Stimulated activated CD8-positive, alpha-beta memory T cell treated with anti-CD3 and anti-CD28 coated beads, Interleukin-7, amount 100 ng/mL, for 4 hours (primary cell): ENCODE measurements at places on chromosomes 3 and 15.

GRCh38 chr3:161540594-161540993 lies 44.0 kb downstream of the OTOL1 start:
- DNase-seq = no peak

GRCh38 chr3:54746722-54747121 lies 181.1 kb downstream of the LRTM1 start:
- no peak for DNase-seq

GRCh38 chr15:62745621-62746225 lies 296.8 kb upstream of the TPM1 start:
- DNase-seq = no peak

DNA sequence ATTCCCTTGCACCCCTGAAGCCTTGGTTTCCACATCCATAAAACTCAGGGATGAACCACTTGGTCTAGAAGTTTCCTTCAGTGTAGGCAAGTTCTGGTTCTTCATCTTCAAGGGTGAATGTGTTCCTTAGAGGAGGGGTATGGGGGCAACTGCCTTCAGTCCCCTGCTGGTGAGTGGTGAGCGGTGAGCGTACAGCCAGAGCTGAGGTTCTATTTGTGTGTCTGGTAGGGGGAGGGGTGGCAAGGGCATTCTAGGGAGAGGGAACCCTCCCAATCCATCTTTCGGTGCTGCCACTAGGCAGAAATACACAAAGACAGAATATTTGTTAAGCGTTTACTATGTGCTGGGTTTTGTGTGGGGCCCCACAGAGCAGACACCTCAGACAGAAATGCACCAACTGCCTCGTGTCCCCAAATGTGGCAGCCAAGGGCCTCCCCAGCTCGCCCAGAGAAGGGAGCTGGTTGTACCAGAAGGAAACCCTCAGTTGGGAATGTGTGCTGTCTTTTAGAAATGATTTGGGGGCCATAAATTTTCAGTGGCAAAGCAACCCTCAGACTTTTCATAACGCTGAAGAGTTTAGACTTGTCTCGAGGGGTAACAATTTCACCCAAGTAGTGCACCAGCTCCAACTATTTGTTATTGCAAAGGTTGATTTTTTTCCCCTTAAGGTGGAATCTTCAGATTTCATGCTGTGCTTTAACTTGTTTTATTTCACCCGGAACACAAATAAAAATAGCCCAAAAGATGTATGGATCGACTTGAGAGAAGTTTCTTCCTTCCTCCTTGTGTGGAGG lies 137.6 kb downstream of the FBLN2 start:
- DNase-seq = no peak

DNA sequence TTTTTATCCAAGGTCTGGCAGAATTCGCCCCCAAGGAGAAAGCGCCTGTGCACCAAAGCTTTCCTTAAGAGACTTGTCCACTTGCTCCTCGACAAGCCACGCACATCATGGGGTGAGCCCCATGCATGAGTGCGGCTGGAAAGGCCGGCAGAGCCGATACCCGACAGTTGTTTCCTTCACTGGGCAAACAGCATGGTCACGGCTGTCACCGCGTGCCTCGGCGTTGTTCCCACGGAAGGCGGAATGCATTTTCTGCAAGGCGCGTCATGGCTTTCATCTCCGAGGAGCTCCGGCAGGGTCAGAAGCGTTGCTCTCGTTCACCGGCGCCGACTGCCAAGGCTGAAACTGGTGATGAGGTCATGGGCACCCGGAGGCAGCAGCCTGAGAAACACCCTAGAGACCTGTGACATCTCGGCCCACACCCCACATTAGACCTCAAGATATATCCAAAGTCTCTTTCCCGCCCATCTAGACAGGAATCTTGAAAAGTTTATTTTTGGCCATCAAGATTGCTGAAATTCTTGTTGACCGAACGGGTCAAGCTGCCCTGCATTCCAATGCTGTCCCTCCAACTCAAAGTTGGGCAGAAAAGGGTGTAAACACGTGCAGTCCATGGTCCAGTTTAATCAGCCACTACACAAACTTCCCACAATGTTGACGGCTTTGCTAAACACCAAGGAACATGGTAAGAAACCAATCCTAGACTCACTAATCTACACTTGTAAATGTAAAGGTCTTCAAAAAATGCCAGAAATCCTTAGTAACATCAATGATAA lies 604 bp upstream of the TJP1 start:
- DNase-seq = no peak

GRCh38 chr15:76147906-76148570 lies 88.3 kb downstream of the TMEM266 start:
- DNase-seq = peak; percentile 45

DNA sequence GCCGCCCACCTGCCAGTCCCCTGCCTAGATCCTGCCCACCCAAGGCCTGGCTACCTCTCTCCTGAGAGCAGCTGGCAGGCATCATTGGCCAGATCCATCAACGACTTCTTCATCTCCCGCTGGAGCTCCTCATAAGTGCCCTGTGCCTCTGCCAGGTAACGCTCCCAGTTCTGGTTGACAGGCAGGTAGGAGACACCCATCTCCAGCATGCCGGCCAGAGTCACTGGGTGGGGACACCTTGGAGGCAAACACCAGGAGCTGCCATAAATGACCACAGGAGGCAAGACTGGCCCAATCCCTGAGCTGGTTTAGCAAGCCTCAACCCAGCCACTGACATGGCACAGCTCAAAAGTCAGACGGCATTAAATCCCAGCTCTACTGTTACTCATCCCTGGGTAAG lies 7.5 kb downstream of the POLG start:
- no peak for DNase-seq

GRCh38 chr3:100536093-100536492 lies 43.7 kb downstream of the TMEM45A start:
- no peak for DNase-seq

DNA sequence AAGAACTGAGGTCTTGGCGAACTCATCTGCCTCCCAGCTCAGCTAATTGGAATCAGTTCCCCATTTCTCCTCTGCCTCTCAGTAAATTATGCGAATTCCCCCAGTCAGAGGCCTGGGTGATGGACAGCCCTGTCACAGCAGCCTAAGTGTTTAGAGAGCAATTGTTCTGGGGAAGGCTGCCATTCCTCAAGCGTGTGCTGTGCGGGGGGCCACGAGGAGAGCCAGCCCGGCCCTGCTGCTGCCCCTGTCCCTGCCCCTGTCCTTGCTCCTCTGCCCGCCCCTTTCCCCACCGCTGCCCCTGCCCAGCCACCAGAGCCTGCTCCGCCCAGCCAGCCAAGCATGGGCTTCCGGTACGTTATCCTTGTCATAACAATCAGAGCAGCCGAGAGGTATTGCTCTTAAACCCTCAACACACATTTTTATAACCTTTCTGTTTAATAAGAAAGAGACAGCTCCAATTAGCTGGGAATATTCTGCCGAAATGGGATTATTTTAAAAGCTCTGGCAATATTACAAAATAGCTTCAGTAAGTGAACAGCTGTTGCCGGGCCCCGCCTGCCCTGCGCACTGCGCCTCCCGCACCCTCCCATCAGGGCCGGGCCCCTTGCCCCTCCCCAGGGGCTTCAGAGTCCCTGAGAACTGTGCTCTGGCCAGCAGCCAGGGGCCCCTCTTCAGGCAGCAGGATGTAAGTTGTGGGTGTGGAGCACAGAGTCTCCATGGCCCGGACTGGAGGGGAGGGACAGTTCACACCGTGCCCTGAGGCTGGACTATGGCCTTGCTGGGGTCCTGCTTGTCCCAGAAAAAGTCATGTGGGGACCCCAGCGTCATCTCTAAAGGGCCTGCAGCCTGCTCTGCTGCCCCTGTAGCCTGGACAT lies 12.4 kb upstream of the CACNA2D2 start:
- DNase-seq = no peak

DNA sequence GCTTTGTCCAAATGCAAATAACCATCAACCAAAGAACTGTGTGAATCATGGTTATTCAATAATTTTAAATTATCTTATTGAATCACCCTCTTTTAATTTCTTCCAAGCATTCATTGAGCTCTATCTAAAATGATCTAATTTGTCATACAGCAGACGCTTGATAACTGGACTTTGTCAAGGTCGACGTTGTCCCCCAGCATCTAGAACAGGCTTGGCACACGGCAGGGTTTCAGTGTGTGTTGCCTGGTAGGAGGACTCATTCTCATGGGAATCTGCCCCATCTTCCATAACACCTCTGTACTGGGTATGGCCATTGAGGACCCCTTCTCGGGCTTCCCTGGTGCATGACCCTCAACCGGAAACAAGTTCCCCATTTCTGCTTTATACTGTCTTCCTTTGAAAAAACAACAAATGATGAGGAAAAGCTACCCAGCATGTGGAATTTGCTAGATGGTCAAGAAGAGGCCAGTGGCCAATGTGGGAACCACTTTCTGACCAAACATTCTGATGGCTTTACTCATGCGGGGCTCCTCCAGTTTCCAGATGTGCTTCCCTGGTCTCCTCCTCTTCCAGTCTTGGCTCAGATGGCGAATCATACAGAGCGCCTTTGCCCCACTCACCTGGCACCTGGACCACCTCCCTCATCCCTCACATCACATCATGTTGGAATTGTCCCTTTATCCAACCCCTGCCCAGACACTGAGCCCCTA lies 41.7 kb upstream of the SEC22A start:
- DNase-seq = no peak

DNA sequence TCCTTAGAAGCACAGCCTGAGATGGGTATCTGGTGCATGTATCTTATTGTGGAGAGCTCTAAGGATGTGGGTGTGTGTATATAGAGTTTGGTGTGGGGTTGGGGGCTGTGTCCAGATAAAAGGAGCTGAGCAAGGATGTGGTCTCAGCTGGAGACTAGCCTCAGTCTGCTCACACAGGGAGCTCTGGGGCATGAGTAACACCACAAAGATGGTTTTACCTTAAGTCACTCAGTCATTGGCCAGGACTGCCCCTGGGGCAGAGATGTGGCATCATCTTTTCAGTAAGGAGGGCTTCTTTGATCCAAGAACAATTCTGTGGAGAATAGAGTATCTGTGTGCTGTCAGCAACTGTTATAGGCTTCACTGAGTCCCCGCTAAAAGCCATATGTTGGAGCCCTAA lies 163.4 kb upstream of the NUDT16 start:
- DNase-seq = no peak

- DNase-seq = no peak
Measured at GRCh38 chr3:126439346-126439967, 36.2 kb downstream of the ZXDC start.

DNA sequence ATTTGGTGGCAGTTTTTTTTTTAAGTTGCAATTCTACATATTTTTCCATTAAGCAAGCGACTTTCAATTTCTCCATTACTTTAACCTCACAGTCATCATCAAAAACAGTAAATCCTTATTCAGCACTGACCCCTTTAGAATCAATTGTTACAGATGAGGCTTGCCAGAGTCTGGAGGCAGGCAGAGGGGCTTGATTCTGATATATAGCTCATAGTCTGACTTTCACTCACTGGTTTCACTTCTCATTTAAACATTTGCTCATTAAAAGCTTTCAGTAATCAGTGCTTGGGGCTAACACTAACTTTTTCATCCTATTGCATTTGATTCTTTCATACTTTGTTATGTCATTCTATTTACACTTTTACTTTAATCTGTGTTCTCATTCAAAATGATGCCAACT lies 88.4 kb downstream of the PYDC2 start:
- no peak for DNase-seq

DNA sequence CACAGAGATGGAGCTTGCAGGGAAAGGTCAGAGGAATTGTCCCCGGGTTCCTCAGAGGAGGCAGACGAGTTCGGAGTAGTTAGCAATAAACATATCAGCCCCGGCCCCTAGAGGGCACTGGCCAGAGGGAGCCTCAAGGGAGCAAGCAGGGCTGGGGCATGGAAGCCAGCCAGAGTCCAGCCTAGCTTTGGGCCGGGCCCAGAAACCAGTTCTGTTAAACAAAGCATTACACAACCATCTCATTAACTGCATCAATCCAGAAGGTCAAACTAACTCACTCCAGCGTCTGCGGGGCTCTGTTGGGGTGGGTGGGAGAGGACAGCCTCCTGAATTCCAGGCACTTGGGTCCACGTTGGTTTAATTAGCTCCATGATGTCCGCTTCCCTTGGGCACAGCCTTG lies 41.0 kb upstream of the IREB2 start:
- DNase-seq = no peak

DNA sequence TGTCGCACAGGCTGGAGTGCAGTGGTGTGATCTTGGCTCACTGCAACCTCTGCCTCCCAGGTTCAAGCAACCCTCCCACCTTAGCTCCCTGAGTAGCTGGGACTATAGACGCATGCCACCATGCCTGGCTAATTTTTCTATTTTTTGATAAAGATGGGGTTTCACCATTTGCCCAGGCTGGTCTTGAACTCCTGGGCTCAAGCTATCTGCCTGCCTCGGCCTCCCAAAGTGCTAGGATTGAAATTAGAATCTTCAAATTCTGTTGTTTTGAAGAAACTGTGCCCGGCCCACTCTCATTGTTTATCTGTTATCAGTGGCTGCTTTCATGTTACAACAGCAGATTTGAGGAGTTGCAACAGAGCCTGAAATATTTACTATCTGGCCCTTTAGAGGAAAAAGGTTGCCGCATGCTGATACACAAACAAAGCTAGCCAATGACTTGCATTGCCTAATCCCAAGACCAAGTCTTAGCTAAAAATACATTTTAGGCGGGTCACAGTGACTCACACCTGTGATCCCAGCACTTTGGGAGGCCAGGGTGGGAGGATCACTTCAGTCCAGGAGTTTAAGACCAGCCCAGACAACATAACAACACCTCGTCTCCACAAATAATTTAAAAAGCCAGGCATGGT lies 43.2 kb upstream of the PPP4R2 start:
- no peak for DNase-seq

GRCh38 chr3:9098716-9099675 lies 135.7 kb upstream of the RAD18 start:
- no peak for DNase-seq

DNA sequence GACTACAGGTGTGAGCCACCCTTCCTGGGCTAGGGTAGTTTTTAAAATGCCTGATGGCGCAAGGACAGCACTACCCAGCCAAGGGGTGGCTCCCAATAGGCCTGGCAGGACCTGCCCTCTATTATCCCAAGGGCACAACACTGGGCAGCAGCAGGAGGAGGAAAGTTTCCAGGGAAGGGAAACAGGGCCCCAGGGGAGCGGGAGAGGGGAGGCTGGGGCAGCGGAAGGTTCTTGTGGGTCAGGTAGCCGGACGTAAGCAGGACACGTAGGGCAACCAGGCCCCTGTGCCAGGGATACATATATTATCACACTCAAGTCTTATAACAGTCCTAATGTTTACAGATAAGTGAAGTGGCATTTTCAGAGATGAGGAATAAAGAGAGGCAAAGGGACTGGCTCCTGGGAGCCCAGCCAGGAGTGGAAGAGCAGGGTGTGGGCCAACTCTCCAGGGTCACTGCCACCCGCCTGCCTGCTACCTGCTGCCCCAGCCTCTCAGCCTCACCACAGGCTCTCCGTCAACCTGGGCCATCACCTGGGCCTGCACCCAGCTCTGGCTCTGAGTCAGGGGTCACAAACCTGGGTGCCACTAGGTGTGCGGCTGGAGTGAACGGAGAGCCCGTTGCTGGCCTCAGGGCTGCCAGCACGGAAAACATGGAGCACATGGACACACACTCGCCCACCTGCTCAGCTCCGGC lies 73.2 kb upstream of the SNRPA1 start:
- no peak for DNase-seq

DNA sequence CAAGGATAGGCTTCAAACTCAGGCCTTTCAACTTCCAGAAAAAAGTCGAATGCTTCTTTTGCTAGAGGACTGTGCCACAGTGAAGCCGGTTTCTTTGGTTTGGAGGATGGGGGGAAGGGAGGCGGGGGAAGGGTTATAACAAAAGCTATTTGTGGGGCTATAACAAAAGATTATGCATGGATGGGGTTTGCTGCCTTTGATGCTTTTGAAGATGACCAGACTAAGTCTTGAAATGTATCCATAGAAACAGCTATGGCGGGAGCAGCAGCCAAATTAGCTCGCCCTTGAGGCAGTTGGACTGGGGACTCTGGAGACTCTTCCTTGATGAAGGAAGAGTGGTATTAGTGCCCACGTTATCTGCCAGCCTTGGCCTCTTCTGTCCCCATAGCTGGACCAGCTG lies 47.5 kb downstream of the SRGAP3 start:
- DNase-seq = no peak
